ENCODE measurements at places on chromosomes 2 and 18.

DNA sequence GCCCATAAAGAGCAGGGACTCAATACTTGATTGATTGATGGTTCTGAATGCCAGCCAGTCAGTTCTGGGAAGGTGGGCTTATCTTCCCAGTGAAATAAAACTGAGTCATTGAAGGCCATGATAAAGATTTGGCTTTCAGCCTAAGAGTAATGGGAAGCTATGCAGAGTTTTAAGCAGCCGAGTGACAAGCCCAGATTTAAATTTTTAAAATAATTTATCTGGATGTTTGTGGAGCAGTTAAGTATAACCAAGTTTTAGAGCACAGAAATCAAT, 122.8 kb downstream of the RAPGEF4 start:
- DNase-seq = no peak

DNA sequence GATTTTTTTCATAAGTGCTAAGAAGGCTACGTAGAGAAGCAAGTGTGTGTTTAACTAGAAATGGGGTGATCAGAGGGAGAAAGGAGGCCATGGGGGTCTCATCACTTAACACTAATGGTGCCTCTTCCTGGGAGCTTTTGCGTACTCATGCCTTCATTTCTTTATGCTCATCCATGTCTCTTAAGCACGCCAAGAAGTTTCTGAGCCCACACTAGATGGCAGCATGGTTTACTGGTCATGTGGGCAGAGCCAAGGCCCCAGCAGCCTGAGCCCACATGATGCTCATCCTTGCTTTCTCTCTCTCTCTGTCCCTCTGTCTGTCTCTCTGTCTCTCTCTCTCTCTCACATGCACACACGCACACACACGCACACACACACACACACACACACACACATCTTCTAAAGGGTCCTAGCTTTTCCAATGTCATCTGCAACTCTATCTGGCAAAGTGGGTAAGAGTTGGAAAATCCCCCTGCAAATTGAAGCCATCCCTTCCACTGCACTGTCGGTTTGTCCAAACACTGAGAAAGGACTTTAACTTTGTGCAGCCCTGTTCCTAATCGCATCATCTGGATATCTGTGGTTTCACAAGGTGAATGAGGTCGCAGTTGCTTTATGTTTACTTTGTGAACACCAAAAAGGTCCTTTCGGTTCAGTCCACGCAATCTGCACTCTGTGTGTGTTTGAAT, 137.1 kb upstream of the CCDC68 start:
- peak; percentile 79 for DNase-seq

- DNase-seq = peak; percentile 59
Observed at GRCh38 chr2:96533292-96534073, 3.1 kb upstream of the ARID5A start.

- DNase-seq = no peak
Observed at GRCh38 chr2:76211991-76212985, 501.6 kb upstream of the GCFC2 start.

GRCh38 chr2:235263205-235264120, 230.4 kb upstream of the AGAP1 start:
- peak; percentile 95 for DNase-seq

GRCh38 chr2:131047920-131048560, 45.2 kb downstream of the FAM168B start:
- DNase-seq = no peak

DNA sequence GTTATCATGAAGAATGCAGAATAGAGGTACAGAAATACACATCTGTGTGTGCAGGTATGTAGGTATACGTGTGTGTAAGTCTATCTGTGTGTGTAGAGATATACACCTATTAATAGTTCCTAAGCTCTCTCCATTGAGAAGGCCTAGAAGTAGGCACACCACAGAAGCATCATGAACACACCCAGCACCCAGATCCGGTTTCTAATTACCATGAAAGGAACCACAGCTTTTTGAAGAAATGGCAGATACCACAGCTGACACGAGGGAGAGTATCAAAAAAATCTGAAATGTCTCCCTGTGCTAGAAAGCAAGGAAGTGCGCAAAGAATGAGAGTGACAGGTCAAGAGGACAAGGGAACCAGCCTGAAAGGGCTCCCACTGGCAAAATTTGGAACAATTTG, 27.7 kb upstream of the AP1S3 start:
- DNase-seq = no peak

DNA sequence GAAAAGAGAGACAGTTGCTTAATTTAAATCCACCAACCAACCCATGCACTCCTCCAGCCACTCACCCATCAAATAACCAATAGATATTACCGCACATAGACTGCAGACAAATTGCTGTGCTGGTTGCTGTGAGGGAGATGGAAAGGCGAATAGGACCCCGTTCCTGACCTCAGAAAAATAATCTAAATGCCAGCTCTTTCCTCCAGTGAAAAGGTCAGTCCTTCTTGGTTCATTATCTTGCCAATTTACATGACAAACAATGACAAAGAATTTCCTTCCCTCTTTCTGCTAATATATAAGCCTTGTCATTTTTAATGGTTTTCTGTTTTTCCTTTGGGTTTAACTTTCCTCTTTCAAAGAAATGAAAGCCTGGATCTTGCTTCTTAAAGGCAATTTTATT, 61.6 kb downstream of the MEP1B start:
- no peak for DNase-seq

- DNase-seq = no peak
Observed at GRCh38 chr2:167100506-167100905, 212.2 kb downstream of the XIRP2 start.

- no peak for DNase-seq
Observed at GRCh38 chr2:70680735-70681134, 87.3 kb downstream of the ADD2 start.

- DNase-seq = no peak
Observed at GRCh38 chr2:178315078-178315477, 120.8 kb downstream of the OSBPL6 start.

GRCh38 chr2:212536817-212537725, 1.5 kb downstream of the ERBB4 start:
- DNase-seq = no peak

DNA sequence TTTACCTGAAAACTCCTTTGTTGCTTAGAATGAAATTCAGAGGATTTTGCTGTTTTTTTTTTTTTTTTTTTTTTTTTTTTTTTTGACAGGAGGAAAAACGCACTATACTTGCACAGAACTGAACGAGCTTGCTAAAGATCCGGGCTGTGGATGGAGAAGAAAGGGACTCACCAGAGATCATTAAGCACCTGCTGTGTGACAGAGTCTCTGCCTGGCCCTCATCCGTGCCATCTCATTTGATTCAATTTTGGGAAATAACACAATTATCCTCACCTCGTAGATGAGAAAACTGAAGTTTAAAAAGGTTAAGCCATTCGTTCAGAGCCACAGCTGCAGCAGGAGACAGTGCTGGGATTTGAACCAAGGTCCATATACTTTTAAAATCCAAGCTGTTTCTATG, 775.4 kb upstream of the ID2 start:
- no peak for DNase-seq

- no peak for DNase-seq
Observed at GRCh38 chr2:206823178-206823577, 57.8 kb downstream of the FASTKD2 start.
